ENCODE measurements at places on chromosomes 3 and 15. TPM values are rescaled to one million over a fixed set of nuclear protein-coding genes. Genes with fewer than 3 reads are reported as not detected.
A peak's percentile ranks its signal among the peaks of the same experiment; 100 is the strongest.

GRCh38 chr3:139353920-139354556 lies 10.2 kb downstream of the MRPS22 start:
- DNase-seq = peak; percentile 37

DNA sequence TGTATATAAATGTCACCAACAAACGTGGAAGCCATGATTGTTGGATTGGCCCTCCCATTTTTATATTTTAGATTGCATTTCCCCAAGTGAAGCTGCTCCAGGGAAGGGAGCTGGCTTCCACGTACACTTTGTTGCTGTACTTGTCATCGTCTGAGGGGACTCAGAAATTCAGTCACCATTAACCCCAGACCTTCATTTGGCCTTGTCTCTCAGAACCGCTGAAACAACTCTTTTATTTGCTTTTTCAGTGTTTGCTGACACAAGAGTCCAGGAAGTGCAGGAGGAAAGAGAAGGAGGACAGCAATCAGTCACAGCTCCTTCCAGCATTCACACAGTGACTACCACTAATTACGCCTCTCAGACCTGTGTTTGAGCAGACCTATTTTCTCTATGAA lies 276.5 kb downstream of the TBL1XR1 start:
- DNase-seq = no peak

GRCh38 chr15:92683511-92683834 lies 27.9 kb upstream of the FAM174B start:
- peak; percentile 65 for DNase-seq

- DNase-seq = peak; percentile 89
Measured at GRCh38 chr3:129893581-129894070, at the start of gene TMCC1. Gene TMCC1, minus strand, starts transcription at chr3:129893711.

GRCh38 chr3:24541935-24542334 lies 47.3 kb upstream of the THRB start:
- DNase-seq = no peak

GRCh38 chr3:177553579-177553978 lies 356.3 kb upstream of the TBL1XR1 start:
- DNase-seq = no peak

GRCh38 chr15:95930659-95931375 lies 399.7 kb upstream of the NR2F2 start:
- peak; percentile 79 for DNase-seq

GRCh38 chr3:48663489-48664312 lies 1.0 kb upstream of the CELSR3 start:
- peak; percentile 91 for DNase-seq

- DNase-seq = no peak
Measured at GRCh38 chr15:80473286-80474223, 69.4 kb downstream of the ARNT2 start.

NR1I2 gene
- 0.23 TPM for total RNA-seq

CACNA2D3 gene
- total RNA-seq = 2.5 TPM

RTF1 gene
- total RNA-seq = 38.6 TPM

CHRD gene
- total RNA-seq = 6.7 TPM

DNAH12 gene
- total RNA-seq = 37.8 TPM

All from lung (tissue), 17 donors.